Hematopoietic multipotent progenitor cell treated with erythropoietin and hydrocortisone succinate and interleukin-3 and kit ligand, for 17 days (in vitro differentiated cells): ENCODE measurements at places on chromosomes 11 and 22.

DNA sequence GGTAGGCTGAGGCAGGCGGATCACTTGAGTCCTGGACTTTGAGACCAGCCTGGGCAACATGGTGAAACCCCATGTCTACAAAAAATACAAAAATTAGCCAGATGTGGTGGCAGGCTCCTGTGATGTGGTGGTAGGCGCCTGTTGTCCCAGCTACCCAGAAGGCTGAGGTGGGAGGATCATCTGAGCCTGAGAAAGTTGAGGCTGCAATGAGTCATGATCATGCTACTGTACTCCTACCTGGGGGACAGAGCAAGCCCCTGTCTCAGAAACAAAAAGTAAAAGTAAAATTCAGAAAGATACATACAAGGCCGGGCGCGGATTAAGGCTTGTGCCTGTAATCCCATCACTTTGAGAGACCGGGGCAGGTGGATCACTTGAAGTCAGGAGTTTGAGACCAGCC, 6.3 kb downstream of the LDHAL6A start:
- no peak for DNase-seq

GRCh38 chr11:65616575-65617001, 1.0 kb downstream of the PCNX3 start:
- no peak for DNase-seq

- DNase-seq: no peak
Measured at GRCh38 chr11:67453816-67454732, 1.1 kb upstream of the CABP4 start.

GRCh38 chr22:48052621-48052890, 1290.1 kb downstream of the TBC1D22A start:
- no peak for DNase-seq

GRCh38 chr11:62665599-62666258, 617 bp downstream of the CSKMT start:
- DNase-seq: no peak

GRCh38 chr22:17359501-17359900, 9.8 kb upstream of the CECR2 start:
- no peak for DNase-seq
